CD4-positive, alpha-beta T cell treated with Interleukin-6 at 100 ng/mL for 8 hours (primary cell): ENCODE measurements at places on chromosomes 3 and 15.

DNA sequence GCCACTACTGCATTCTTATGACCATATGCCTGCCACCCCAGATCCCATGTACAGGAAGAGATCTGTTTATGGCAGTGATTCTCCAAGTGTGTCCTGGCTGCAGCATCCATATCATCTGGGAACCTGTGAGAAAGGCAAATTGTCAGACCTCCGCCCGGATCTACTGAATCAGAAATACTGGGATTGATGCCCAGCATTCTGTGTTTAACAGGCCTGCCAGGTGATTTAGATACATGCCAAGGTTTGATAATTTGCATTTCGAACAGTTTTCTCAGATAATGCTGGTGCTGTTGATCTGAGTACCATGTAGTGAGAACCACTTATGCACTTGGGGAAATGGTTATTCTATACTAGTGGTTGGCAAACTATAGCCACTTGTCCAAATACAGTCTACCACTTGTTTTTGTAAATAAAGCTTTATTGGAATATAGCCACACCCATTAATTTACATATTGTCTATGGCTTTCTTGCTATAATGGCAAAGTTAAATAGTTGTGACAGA is 165.4 kb downstream of the SSR3 start:
- no peak for DNase-seq

GRCh38 chr15:40836020-40836419 is 7.5 kb upstream of the PPP1R14D start:
- no peak for DNase-seq

- DNase-seq: no peak
Measured at GRCh38 chr3:61231693-61232092, 19.6 kb downstream of the FHIT start.

DNA sequence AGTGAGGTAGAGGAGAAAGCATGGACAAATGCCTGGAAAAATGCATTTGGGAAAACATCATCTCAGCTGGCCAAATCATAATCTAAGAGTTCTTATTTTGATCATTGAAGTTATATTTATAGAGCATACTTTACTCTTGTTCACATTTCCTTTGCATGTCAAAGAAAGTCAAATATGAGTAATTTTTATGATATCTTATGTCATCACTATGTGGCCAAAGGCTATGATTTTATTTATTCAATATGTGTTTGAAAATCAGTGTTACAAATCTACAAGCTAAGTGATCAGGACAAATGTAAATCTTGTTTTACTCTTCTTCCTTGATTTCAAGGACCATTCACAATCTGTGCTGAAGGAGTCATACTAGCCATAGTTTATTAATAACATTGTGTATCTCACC is 237.2 kb upstream of the DPH6 start:
- no peak for DNase-seq

DNA sequence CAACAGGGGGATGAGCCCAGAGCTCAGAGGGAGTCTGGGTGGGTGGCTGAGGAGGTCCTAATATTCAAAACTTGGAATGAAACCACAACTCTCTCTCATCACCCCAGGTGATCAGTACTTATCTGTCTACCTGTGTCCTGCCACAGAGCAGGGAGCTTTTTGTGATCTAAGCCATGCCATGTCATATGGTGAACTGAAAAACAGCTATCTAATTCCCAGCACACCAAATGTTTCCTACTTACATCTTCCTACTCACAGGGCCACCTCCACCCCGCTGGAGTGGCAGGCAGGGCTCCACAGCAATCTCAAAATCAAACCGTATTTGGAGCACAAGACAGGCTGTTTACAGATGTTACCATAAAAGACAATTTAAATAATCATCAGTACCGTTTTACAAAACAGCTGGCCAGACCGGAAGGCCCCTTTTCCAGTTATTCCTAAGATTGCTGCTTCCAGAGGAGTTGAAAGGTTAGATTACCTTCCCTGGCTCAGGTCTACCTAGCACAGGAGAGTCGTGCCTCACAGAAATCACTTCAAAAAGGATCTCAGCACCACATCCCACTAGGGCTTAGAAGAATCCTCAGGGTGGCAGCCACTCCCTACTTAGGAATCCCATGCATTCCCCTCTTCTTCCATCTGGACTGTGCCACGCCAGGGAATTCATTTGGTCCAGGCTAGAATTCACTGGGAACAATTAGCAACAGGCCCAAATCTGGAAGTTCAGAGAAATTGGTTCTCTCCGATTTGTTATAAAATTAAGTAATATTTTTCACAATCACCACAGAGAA is 226.6 kb upstream of the IL12A start:
- DNase-seq: no peak

- DNase-seq: no peak
Measured at GRCh38 chr15:62209322-62209721, 44.2 kb upstream of the C2CD4B start.

GRCh38 chr3:112411425-112411824 is 78.5 kb downstream of the CD200 start:
- DNase-seq: no peak

GRCh38 chr15:93321881-93322282 is 232.9 kb upstream of the RGMA start:
- DNase-seq: no peak

- no peak for DNase-seq
Measured at GRCh38 chr3:25448750-25449692, 21.0 kb downstream of the RARB start.

- no peak for DNase-seq
Measured at GRCh38 chr3:81871358-81872155, 110.1 kb upstream of the GBE1 start.

- no peak for DNase-seq
Measured at GRCh38 chr3:169607949-169608348, 55.6 kb downstream of the MECOM start.

DNA sequence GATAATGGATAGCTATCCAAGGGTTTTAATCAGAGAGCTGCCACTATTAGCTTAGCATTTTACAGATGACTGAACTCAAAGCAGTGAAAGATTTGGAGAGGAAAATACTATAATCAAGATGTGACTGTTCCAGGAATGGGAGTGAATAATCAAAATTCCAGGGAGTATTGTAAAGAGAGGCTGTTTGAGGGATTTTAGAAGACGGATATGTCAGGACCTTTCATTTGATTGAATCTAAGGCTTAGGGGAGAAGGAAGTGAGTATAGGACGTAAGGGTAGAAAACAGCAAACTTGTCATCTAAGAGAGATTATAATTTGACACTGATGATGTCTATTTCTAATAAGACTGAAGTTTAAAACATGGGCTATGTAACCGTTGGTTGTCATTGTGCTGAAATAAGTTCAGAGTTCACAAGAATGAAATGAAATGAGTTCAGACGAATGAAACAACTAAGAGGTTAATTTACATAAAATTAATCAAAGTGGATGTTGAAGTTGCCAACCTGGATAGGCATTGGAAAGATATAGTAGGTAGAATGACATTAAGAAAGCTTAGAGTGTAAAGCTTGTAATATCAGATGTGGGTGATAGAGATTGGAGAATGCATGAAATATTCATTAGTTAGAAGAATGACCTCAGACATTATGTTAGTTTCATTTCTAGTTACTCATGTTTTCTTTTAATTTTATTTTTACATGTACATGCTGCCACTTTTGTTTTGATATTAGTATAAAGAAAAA is 842.8 kb downstream of the SI start:
- no peak for DNase-seq

DNA sequence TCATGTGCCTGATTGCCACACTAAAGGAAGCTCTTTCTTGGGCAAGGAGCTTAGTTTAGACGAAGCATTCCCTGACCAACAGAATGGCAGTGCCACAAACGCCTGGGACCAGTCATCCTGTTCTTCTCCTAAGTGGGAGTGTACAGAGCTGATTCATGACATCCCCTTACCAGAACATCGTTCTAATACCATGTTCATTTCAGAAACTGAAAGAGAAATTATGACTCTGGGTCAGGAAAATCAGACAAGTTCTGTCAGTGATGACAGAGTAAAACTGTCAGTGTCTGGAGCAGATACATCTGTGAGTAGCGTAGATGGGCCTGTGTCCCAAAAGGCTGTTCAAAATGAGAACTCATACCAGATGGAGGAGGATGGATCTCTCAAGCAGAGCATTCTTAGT is 18.4 kb downstream of the SENP5 start:
- no peak for DNase-seq

- DNase-seq: no peak
Measured at GRCh38 chr3:66037986-66038369, 740 bp downstream of the MAGI1 start.

DNA sequence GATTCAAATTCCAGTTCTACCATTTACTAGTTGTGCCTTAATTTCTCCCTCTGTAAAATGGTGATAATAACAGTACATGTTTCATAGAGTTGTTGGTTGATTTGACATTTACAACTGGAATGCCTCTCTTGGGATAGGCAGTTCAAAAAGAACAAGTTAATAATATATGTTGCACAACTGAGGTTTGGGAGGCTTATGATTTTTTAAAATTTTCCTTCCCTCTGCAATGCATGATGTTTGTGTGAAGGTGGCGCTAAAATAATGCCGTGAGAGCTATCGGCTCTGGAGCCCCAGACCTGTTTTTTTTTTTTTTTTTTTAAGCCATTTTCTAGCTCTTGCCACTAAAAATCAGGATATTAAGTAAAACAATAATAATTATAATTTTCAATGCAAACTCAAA is 18.6 kb downstream of the DNAJB11 start:
- DNase-seq: no peak

- no peak for DNase-seq
Measured at GRCh38 chr15:48712546-48712945, 67.0 kb upstream of the FBN1 start.

- no peak for DNase-seq
Measured at GRCh38 chr3:117645561-117646242, 936.1 kb downstream of the TUSC7 start.
